Muscle of leg (tissue), 16 donors: ENCODE measurements at places on chromosomes 6 and 20.

GRCh38 chr6:48067148-48067712 lies 43.8 kb downstream of the PTCHD4 start:
- H3K36me3 ChIP-seq: no peaks in the 10 kb centered on the region
- no peak overlapping the region for H3K4me3 ChIP-seq
- no peak for DNase-seq
- peaks cover 14% of the 10 kb centered on the region for H3K27me3 ChIP-seq
- H3K4me1 ChIP-seq: peaks cover 7% of the 10 kb centered on the region

GRCh38 chr6:108518714-108519576 lies 41.8 kb upstream of the FOXO3 start:
- H3K36me3 ChIP-seq: no peaks in the 10 kb centered on the region
- no peaks in the 10 kb centered on the region for H3K4me1 ChIP-seq
- no peak overlapping the region for H3K27ac ChIP-seq
- no peak overlapping the region for H3K4me3 ChIP-seq
- H3K27me3 ChIP-seq: no peaks in the 10 kb centered on the region

DNA sequence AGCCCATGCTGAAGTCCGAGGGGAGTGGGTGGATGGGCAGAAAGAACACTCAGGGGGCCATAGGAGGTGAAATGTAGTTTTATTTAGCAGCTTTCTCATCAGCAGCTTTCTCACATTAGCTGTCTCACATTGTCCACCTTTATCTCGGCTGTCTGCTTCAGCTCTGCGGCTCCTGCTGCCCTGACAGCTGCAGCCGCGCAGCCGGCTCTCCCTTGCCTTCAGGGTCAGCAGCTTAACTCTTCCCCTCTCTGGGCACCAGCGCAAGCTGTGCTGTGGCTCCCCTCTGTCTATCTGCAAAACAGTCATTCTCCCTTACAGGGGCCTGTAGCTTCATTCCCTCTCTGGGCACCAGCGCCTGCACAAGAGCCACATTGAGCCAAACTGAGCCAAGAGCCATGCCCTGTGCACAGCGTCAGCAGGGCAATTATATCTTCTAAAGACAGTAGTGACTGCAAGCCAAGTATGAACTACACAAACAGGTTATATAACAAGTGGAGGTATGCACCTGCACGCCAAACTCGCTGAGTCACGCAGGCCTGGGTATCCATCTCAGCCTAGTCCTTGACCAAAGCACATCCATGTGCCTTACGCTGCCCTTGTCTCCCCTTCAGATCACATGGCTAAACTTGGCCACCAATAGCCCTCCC lies 198.8 kb downstream of the EYA2 start:
- H3K4me3 ChIP-seq: no peak overlapping the region

DNA sequence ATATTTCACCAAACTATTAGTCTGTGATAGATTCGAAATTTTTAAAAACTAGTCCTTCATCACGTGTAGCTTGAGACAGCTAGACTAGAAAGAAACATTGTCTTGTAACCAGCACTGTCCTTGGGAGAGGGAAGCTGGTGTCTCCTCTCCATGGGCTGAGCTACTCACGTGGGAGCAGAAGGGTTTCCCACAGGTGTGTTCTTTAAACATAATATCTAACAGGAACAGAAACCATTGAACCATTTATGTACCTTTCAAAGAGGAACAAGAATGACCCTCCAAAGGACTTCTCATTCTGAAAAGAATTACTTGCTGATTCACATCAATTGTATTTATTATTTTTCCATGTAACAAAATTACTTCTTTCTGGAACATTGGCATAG lies 72.4 kb upstream of the SYNJ2 start:
- H3K27ac ChIP-seq: no peak overlapping the region
- H3K4me1 ChIP-seq: peaks cover 7% of the 10 kb centered on the region
- DNase-seq: no peak
- no peaks in the 10 kb centered on the region for H3K27me3 ChIP-seq
- H3K4me3 ChIP-seq: no peak overlapping the region
- H3K36me3 ChIP-seq: peaks cover 31% of the 10 kb centered on the region

- DNase-seq: peak; percentile 67
- H3K27ac ChIP-seq: peak overlapping the region; percentile 71
- H3K4me1 ChIP-seq: peaks cover 32% of the 10 kb centered on the region
- peak overlapping the region; percentile 66 for H3K4me3 ChIP-seq
- H3K27me3 ChIP-seq: no peaks in the 10 kb centered on the region
Observed at GRCh38 chr20:59004763-59005522, 2.1 kb downstream of the CTSZ start.

DNA sequence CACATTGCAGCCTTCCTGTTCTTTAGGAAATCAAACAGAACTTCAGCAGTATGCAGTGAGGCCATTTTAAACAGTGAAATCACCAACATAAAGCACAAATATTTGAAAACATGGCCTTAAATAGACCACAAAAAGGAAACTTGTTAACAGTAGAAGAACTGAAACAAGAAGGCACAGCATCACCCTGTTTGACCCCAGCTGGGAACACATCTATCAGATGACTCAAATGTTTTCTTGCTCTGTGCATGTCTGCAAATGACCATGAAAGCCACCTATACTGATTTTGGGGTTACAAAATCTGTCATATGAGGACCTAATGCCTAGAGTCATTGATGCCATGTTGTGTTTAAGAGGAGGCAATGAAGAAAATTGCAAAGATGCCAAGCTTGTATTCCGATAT lies 123.8 kb upstream of the ADGRF1 start:
- DNase-seq: peak; percentile 53
- H3K27ac ChIP-seq: no peak overlapping the region
- H3K27me3 ChIP-seq: no peaks in the 10 kb centered on the region
- no peaks in the 10 kb centered on the region for H3K4me1 ChIP-seq
- H3K4me3 ChIP-seq: no peak overlapping the region
- no peaks in the 10 kb centered on the region for H3K36me3 ChIP-seq
